ENCODE measurements at places on chromosomes 7 and 10. TPM values are rescaled to one million over a fixed set of nuclear protein-coding genes. Genes with fewer than 3 reads are reported as not detected.

The MEOX2 gene
- total RNA-seq = 0.54 TPM

The OR2A12 gene
- not detected for total RNA-seq

The BTBD16 gene
- total RNA-seq = 3.0 TPM

The ST8SIA6 gene
- 1.1 TPM for total RNA-seq

The FKBP6 gene
- total RNA-seq = not detected

The OR2A42 gene
- total RNA-seq = not detected

The EBF3 gene
- not detected for total RNA-seq

The TMUB1 gene
- total RNA-seq = 43.8 TPM

The DMBT1 gene
- total RNA-seq = not detected

The AKR1C4 gene
- total RNA-seq = 471 TPM

The LIPF gene
- total RNA-seq = not detected
